NCI-H2227 treated with DMSO at 0.1 percent for 48 hours (cell line): ENCODE measurements at places on chromosomes 3 and 15.

DNA sequence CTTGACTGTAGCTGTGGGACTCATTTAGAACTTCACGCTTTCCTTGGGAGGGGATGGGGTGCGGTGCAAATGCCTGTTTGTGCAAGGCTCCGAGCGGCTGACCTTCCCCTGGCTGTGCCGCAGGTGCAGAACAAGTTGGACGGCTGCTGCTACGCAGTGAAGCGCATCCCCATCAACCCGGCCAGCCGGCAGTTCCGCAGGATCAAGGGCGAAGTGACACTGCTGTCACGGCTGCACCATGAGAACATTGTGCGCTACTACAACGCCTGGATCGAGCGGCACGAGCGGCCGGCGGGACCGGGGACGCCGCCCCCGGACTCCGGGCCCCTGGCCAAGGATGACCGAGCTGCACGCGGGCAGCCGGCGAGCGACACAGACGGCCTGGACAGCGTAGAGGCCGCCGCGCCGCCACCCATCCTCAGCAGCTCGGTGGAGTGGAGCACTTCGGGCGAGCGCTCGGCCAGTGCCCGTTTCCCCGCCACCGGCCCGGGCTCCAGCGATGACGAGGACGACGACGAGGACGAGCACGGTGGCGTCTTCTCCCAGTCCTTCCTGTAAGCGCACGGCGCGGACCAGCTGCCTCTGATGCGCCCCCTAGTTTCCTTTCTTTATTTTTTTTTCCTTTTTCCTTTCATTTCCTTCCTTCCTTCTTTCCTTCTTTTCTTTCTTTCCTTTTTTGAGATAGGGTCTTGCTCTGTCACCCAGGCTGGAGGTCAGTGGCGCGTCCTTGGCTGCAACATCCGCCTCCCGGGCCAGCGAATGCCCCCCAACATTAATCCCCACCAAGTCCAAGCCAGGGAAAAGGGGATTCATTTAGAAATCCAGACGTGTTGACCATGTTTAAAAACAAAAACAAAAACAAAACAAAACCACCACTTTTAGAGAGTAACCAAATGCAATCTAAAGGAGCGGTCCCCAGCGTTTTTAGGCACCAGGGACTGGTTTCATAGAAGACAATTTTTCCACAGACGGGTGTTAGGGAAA lies 42.7 kb downstream of the EIF2AK4 start:
- peak; percentile 57 for DNase-seq

DNA sequence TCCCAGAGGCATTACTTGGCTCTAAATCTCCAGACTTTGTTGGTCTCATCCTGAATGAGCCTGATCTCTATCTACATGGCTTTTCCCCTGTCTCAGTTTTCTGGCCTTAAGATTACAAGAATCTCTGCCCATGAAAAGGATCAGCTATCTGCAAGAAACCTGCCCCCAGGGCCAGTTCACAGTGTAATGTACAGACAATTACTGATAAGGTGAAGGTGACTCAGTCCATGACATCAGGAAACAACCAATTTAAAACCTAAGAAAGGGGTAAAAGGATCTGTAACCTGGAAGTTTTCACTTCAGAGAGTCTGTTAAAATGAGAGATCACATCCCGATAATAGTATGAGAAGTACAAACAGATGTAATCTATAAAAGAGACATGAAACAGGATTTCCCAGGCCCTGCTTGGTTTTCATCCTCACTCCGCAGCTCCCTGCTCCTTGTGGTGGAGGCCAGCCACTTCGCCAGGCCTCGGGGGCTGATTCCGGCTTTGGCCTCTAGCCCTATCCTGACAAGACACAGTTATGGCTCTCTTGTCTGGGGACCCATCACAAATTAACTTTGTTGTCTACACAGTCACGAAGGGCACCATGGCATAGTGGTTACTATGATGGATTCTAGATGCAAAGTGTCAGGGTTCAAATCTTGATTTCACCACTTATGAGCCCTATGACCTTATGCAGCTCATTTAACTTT lies 136.9 kb downstream of the THSD4 start:
- no peak for DNase-seq

DNA sequence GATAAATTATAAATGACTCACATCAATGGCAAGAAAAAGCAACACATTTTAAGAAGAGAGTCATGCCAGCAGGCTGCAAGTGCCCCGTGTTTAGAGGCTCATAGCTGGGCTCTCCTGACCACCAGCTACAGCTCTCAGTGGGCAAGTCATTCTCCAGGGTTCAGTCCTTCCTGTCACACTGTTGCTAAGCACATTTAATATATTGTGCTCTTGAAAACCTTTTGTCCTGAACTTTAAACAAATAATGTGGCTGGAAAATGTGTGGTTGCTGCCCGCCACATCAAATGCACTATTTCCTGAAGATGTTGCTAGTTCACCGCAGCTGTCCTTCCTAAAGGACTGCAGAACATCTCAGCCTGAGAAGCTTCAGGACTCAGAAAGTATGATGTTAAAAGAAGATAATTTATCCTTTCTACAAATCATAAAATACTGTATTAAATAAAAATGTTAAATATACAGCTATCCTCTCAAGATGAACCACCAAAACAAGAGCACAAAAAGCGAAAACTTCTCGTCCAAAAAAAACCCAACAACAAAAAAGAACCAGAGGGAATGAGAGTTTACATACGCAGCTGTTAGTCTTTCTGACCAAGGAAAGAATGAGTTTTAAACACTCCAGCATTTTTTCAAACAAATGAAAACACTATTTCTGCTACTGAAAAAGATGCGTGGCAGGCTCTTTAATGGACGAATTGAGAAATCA lies 951 bp downstream of the TARS3 start:
- DNase-seq: no peak

DNA sequence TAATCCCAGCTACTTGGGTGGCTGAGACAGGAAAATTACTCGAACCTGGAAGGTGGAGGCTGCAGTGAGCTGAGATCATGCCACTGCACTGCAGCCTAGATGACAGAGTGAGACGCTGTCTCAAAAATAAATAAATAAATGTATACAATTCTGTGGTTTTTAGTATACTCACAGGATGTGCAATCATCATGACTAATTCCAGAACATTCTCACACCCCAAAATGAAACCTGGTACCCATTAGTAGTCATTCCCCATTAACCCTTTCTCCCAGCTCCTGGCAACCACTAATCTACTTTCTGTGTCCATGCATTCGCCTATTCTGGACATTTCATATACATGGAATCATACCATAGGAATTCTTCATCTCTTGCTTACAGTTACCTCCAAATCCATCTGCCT lies 44.5 kb downstream of the LRRFIP2 start:
- DNase-seq: no peak

GRCh38 chr15:77417602-77418001 lies 2.3 kb downstream of the PEAK1 start:
- DNase-seq: no peak

GRCh38 chr3:185823078-185824044 lies 1.5 kb downstream of the IGF2BP2 start:
- no peak for DNase-seq
